Airway epithelial cell (primary cell): ENCODE measurements at places on chromosomes 12 and 14. TPM values are rescaled to one million over a fixed set of nuclear protein-coding genes. Genes with fewer than 3 reads are reported as not detected.

Gene CCDC92
- 6.9 and 9.3 TPM in 2 replicates for total RNA-seq

Gene BDKRB1
- total RNA-seq = 2.8 and 5.5 TPM in 2 replicates

Gene RTL1
- not detected in 2 replicates for total RNA-seq

Gene NKX2-8
- 4.2 TPM in 2 replicates for total RNA-seq

Gene PARPBP
- 5.8 and 10.5 TPM in 2 replicates for total RNA-seq

Gene DPPA3
- not detected in 2 replicates for total RNA-seq

Gene SELPLG
- 0.28 and 0.42 TPM in 2 replicates for total RNA-seq

Gene EXOC3L4
- not detected in 2 replicates for total RNA-seq

Gene PTMS
- total RNA-seq = 166 and 192 TPM in 2 replicates

Gene ASCL1
- total RNA-seq = not detected in 2 replicates

Gene IL26
- total RNA-seq = not detected in 2 replicates

Gene CLEC4C
- not detected in 2 replicates for total RNA-seq

Gene TPH2
- total RNA-seq = not detected in 2 replicates

Gene PTCSC3
- not detected in 2 replicates for total RNA-seq

Gene MYO1H
- 0.14 and 1.3 TPM in 2 replicates for total RNA-seq

Gene SAMD15
- 0.35 and 0.56 TPM in 2 replicates for total RNA-seq

Gene CLEC6A
- total RNA-seq = not detected in 2 replicates

Gene B3GNT4
- total RNA-seq = 2.7 and 3.4 TPM in 2 replicates

Gene WNT1
- total RNA-seq = not detected in 2 replicates

Gene FGD4
- total RNA-seq = 10.1 and 13.8 TPM in 2 replicates

Gene SLC7A8
- total RNA-seq = 12.0 and 19.0 TPM in 2 replicates

Gene JPH4
- total RNA-seq = not detected in 2 replicates

Gene ERP29
- total RNA-seq = 45.4 and 52.2 TPM in 2 replicates

Gene KCNJ8
- 0.14 and 0.33 TPM in 2 replicates for total RNA-seq

Gene TESPA1
- not detected in 2 replicates for total RNA-seq

Gene GUCY2C
- not detected in 2 replicates for total RNA-seq

Gene SLC25A47
- total RNA-seq = not detected in 2 replicates

Gene RSRC2
- 28.8 and 36.7 TPM in 2 replicates for total RNA-seq

Gene MSI1
- not detected in 2 replicates for total RNA-seq
